ENCODE measurements at places on chromosomes 7 and 10. TPM values are rescaled to one million over a fixed set of nuclear protein-coding genes. Genes with fewer than 3 reads are reported as not detected.

DNA sequence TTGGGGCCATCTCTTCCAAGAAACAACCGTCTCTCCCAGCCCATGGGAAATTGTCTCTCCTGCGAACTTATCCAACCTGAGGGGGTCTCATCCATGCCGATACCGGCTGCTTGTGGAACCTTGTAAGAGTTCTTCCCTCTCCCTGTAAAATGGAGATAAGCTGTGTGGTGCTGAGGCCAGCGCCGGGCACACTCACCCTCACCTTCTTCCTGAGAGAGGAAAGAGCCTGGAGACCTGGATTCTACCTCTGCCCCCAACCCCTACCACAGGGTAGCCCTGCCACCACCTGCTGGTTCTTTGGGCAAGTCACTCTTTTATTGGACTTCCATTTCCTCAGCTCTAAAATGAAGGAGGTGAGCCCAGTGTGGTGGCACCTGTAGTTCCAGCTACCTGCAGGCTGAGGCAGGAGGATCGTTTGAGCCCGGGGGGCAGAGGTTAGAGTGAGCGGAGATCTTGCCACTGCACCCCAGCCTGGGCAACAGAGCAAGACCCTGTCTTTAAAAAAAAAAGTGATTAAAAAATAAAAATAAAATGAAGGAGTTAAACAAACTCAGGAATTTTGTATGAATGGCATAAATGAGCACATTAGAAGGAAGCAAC, 38.4 kb upstream of the PSAP start:
- no peak for DNase-seq

DNA sequence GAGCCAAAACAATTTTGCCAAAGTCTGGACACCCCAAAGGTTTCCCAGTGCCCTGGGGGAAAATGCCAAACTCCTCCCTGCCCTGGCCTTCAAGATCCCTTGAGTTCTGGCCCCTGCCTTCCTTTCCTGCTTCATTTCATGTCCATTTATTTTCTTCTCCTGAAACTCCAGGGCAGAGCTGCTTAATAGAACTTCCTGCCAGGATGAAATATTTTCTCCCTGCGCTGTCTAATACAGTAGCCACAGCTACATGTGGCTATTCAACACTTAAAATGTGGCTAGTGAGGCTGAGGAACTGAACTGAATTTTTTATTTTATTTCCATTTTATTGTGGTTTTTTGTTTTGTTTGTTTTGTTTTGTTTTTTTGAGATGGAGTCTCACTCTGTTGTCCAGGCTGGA, 49.6 kb downstream of the COL13A1 start:
- DNase-seq, result no peak

DNA sequence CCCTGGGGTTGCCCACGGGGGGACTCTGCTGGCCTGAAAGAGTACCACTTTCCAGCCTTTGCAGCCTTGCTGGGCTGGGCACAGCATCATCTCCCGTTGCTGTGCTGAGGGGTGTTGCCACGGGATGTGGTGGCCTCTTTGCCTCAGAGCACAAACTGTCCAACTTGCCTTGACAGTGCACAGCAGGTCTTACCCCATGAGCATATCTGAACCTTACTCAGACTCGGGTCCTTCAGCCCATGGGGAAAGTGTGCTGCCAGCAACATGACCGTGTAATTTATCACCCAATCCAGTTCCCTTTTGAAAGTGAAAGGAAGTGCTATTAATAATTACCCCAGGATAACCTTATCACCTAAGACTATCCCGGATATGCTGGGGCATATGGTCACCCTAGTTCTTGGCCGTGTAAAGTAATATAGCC, 46.8 kb downstream of the TBXAS1 start:
- DNase-seq, result no peak

DNA sequence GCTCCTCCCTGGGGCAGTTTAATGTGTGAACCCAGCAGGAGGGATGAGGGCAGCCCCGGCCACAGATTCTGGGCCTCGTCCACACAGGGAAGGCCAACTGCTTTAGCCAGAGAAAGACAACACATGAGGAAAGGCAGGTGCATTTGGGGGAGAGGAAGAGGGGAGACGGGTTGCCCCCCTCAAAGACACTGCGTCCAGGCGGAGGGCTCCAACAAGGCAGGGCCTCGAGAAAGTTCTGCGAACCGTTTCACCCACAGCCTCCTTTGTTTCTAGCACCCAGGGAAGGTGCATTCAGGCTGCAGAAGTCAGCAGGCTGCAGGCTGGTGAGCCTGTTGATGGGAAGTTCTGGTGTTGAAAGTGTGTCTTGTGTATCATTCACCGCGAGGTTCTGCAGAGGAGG, 10.1 kb downstream of the FOXL3 start:
- DNase-seq, result no peak

GRCh38 chr7:6631605-6632004, 5.5 kb upstream of the ZNF316 start:
- no peak for DNase-seq

DNA sequence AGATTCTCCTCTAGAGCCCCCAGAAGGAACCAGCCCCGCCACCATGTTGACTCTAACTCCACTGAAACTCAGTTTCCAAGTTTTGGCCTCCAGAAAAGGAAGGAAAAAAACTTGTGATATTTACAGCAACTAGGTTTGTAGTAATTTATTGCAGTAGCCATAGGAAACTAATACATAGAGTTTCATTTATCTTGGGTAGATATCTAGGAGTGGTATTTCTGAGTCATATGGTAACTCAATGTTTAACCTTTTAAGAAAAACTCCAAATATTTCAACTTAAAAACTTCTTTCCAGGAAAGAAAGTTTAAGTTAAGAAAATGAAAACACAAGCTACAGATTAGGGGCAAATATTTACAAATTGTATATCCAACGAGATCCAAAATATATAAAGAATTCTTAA, 576.7 kb downstream of the KCNMA1 start:
- no peak for DNase-seq

DNA sequence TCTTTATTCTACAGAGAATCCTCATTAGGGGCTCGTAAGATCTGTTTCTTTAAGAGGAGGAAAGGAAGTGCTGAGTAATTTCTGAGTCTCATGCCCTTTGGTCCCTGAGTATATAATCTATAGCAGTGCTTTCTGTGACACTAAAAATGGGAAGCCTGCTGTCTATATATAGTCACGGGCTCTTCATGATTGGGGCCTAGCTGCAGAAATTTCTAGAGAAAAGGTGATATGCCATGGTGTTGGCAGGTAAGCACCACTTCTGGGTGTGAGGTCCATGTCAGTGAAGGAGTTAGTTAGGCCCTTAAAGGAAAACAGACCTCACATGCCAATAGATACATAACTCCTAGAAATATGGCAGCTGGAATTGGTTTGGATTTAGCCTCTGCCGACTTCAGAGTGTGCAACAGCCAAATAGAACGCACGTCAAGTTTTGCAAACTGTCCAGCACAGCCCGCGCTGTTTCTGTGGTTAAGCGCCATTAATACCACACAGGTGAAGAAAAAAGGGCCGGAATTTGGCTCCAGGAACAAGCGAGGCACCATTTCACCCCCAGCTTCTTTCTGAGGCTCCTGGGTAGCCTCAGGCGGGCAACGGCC, 123.2 kb downstream of the TACC2 start:
- DNase-seq, result peak; percentile 26

DNA sequence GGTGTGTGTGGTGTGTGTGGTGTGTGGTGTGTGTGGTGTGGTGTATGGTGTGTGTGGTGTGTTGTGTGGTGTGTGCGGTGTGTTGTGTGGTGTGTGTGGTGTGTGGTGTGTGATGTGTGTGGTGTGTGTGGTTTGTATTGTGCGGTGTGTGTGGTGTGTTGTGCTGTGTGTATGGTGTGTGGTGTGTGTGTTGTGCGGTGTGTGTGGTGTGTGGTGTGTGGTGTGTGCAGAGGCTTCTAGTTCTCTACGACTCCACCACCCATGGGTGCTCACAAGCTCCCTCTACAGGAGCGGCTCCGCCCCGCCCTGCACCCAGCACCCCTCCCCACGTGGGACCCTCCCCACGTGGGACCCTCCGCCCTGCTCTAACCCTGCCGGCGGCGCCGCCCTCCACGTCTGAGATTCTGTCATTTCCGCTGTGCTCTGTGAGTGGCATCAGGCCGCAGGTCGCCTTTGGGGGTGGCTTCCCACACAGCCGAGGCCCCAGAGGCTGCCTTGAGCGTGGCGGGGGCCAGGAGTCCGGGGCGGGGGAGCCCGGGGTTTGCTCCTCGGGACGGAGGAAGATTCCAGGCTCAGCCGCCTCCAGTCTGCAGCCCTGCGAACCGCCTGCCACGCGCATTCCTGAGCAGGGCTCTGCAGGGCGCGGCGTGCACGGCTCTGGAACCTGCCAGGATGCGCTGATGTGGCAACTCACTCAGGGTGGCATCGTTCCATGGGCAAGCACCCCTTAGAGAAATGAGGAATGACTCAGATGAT, 37.0 kb upstream of the DNAJB6 start:
- DNase-seq, result no peak

- DNase-seq, result no peak
Measured at GRCh38 chr10:46285300-46285699, 1.5 kb upstream of the ANTXRL start.

DNA sequence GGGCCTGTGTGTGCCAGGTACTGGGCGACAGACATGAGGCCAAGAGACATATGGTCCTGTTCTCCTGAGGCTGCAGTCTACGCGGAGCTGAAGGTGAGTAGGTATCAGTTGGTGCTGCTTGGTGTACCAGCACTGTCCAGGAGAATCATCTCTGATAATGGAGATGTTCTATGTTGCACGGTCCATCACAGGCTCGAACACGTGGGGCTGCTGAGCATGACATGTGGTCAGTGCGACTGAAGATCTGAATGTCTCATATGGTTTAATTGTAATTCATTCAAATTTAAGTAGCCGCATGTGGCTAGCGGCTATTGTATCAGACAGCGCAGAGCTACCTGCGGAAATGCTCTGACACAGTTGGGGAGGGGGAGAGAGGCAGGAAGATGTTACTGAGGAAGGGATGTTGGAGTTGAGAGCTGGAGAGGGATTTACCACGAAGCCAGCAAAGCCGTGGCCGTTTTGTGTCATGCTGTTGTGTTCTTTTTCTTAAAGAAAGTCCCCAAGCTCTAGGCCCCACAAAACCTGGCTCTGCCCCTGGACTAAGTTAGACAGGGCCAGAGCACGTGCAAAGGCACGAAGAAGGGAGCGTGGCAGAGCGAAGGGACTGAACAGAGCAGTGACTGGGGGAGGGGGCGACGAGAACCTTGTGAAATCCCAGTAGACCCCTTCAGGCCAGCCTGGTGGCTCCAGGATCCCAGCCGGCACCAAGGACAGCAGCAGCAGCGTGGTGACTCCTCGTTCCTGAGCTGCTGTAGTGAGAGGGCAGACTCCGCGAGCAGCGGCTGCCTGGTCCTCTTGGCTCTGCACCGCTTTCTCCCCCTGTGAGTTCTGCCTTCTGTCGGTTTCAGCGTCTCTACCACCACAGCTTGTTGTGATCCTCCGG, 20.0 kb downstream of the SMKR1 start:
- DNase-seq, result no peak

- DNase-seq, result no peak
Measured at GRCh38 chr10:70680899-70681730, 8.8 kb downstream of the ADAMTS14 start.

DNA sequence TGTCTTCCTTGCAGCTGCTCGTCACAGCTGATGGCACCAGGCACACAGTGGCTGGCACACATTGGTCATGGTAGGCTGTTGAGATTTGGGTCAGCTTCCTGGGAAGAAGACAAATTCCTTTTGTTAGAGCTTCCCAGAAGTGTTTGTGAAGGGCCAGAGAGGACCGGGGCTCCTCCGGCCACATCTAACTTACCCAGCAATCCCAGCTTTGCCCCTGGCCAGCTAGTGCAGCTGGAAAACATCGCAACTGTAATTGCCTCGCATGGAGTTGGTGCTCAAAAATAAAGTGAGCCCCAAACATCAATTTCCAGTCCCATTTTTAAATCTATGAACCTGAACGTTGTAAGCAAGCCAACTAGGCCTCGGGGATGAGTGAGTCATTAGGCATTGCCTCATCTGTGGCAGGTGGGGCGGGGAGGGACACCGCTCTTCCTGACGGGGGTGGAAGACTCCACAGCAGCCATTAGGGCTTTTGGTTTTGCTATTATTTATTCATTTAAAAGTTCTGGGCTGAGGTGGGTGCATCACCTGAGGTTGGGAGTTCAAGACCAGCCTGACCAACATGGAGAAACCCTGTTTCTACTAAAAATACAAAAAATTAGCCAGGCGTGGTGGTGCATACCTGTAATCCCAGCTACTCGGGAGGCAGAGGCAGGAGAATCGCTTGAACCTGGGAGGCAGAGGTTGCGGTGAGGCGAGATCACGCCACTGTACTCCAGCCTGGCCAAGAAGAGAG, 12.4 kb downstream of the CPA5 start:
- peak; percentile 75 for DNase-seq

Gene NKX1-2
- not detected for total RNA-seq

Gene IFIT1B
- total RNA-seq, result not detected

Gene CCDC136
- 15.5 TPM for total RNA-seq

Gene ERVW-1
- total RNA-seq, result not detected

Measured in HFFc6 (cell line).